ENCODE measurements at places on chromosomes 3 and 15. TPM values are rescaled to one million over a fixed set of nuclear protein-coding genes. Genes with fewer than 3 reads are reported as not detected.

GPR149 gene
- not detected for total RNA-seq

ARHGAP11A gene
- total RNA-seq = 3.9 TPM

GOLGA8N gene
- 3.5 TPM for total RNA-seq

RAB6B gene
- 0.30 TPM for total RNA-seq

KCNMB3 gene
- total RNA-seq = 1.5 TPM
